ENCODE measurements at places on chromosomes 5 and 9. TPM values are rescaled to one million over a fixed set of nuclear protein-coding genes. Genes with fewer than 3 reads are reported as not detected.

GRCh38 chr5:141050622-141051520, at the start of gene PCDHB1:
TSS of gene PCDHB1 (plus strand) at chr5:141051374. CDS start at chr5:141051471, 97 bp downstream.
- H3K4me3 ChIP-seq: no peak within 1 kb of the TSS
- no peaks in the 10 kb centered on the region for H3K36me3 ChIP-seq
- H3K4me1 ChIP-seq: no peaks in the 10 kb centered on the region
- no peak within 1 kb of the TSS for H3K27ac ChIP-seq
- peaks cover 3% of the 10 kb centered on the region for H3K27me3 ChIP-seq
- DNase-seq: no peak

GRCh38 chr9:95363051-95363841, 45.7 kb upstream of the FANCC start:
- H3K27ac ChIP-seq: no peak overlapping the region
- H3K4me1 ChIP-seq: no peaks in the 10 kb centered on the region
- DNase-seq: no peak
- no peak overlapping the region for H3K4me3 ChIP-seq

GRCh38 chr5:116273448-116274242, 188.8 kb downstream of the COMMD10 start:
- H3K4me1 ChIP-seq: no peaks in the 10 kb centered on the region
- no peaks in the 10 kb centered on the region for H3K36me3 ChIP-seq
- H3K27ac ChIP-seq: no peak overlapping the region
- H3K27me3 ChIP-seq: no peaks in the 10 kb centered on the region

- no peak for DNase-seq
- H3K27ac ChIP-seq: no peak overlapping the region
- H3K4me1 ChIP-seq: no peaks in the 10 kb centered on the region
- no peak overlapping the region for H3K4me3 ChIP-seq
Observed at GRCh38 chr9:135776893-135777622, 75.1 kb downstream of the KCNT1 start.

DNA sequence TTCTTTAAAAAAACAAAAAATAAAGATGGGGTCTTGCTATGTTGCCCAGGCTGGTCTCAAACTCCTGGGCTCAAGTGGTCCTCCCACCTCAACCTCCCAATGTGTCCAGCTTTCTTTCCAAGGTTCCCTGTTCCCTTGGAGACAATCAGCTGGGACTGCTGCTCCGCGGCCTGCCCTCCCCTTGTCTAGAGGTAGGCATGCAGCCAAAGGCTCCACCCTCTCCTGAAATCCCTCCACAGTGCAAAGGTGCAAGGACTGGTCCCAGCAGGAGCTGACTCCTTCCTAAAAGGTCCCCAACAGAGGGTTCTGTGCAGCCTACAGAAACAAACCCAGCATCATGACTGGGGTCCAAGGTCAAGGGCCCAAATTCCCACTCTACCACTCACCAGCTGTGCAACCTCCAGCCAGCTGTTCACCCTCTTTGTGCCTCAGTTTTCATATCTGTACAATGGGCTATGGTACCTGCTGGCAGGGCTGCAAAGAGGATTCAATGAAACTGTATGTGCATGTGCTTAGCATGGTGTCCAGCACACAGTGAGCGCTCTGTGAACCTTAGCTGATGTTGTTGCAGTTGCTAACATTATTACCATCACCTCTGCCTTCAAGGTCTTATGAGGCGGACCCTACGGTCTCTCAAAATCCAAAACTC, 47.5 kb downstream of the BARX1 start:
- H3K27ac ChIP-seq: no peak overlapping the region
- DNase-seq: no peak
- no peak overlapping the region for H3K4me3 ChIP-seq
- H3K27me3 ChIP-seq: peaks cover 9% of the 10 kb centered on the region
- no peaks in the 10 kb centered on the region for H3K36me3 ChIP-seq

DNA sequence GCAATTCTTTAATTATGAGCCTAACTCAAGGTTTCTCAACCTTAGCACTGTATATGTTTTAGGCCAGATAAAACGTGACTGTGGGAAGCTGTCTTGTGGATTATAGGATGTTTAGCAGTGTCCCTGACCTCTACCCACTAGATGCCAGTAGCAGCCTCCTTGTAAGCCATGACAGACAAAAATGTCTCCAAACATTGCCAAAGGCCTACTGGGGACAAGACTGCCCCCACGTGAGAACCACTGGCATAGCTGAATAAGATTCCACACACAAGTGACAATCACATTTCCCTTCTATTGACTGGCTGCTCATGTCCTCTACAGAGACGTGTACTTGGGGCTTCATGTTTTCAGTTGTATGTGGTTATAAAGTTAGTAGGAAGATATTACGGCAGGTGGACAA, 55.4 kb downstream of the GOLM1 start:
- no peaks in the 10 kb centered on the region for H3K36me3 ChIP-seq
- no peak overlapping the region for H3K4me3 ChIP-seq
- DNase-seq: no peak
- H3K27ac ChIP-seq: no peak overlapping the region
- no peaks in the 10 kb centered on the region for H3K4me1 ChIP-seq

DNA sequence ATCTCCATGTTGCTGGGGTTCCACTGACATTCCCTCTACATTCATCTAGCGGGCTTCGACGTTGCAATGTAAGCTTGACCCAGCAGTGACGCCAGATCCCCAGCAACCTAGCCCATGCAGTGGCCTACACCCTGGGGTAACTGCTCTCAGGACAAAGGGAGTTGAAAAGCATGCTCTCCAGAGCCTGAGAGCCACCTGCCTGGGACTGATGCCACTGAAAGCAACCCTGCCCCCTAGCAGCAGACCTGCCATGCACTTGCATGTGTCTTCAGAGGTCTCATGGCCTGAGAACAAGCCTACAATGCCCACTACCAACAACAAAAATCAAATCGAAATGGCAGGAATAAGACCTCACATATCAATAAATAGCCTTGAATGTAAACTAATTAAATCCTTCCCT, 330.3 kb downstream of the TRIM36 start:
- H3K36me3 ChIP-seq: no peaks in the 10 kb centered on the region
- DNase-seq: no peak
- no peak overlapping the region for H3K27ac ChIP-seq
- H3K4me1 ChIP-seq: no peaks in the 10 kb centered on the region
- H3K27me3 ChIP-seq: no peaks in the 10 kb centered on the region
- H3K4me3 ChIP-seq: no peak overlapping the region

Gene DIRAS2
- not detected for polyA plus RNA-seq

DNA sequence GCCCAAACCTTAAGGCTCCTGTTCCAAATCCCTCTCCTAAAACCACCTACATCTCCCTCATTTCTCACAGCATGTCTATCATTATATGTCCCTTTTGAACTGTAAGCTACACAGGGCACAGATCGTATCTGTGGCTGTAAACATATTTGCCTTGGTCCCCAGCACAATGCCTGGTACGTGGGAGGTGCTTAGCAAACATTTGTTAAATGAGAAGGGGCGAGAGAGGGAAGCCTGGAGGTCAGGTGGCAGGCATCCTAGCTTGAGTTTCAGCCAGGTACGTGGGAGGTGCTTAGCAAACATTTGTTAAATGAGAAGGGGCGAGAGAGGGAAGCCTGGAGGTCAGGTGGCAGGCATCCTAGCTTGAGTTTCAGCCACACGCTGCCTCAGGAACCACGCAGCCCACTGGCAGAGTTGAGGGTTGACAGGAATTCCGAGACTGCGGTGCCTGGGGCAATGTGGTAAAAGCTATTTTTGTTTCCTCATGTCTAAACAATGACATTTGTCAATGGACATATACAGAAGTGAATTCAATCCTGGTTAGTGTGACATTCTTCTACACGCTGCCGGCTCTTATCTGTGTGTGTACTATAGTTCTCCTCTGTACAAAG, 113.6 kb downstream of the EFNA5 start:
- H3K36me3 ChIP-seq: no peaks in the 10 kb centered on the region
- no peaks in the 10 kb centered on the region for H3K27me3 ChIP-seq
- DNase-seq: no peak
- H3K4me1 ChIP-seq: no peaks in the 10 kb centered on the region
- no peak overlapping the region for H3K27ac ChIP-seq

DNA sequence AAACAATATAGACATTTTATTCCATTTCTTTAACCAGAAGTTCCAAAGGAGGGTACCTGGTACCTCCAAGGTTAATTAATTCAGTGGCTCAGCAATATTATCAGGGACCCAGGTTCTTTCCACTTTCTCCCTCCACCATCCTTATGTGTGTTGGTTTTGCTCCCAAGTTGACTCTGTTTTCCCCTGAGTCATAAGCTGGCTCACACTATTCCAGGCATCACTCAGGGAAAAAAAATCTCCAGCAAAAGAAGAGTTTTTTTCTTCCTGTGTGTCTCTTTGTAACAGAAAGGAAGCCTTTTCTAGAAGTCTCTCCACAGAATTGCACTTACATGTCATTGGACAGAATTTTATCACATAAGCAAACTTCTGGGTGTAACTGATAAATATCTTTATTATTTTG, 31.2 kb upstream of the GALNT10 start:
- H3K36me3 ChIP-seq: no peaks in the 10 kb centered on the region
- peaks cover 11% of the 10 kb centered on the region for H3K27me3 ChIP-seq
- H3K27ac ChIP-seq: no peak overlapping the region
- H3K4me3 ChIP-seq: no peak overlapping the region
- no peaks in the 10 kb centered on the region for H3K4me1 ChIP-seq
- DNase-seq: no peak

- DNase-seq: no peak
- H3K4me3 ChIP-seq: no peak overlapping the region
- no peaks in the 10 kb centered on the region for H3K27me3 ChIP-seq
- no peaks in the 10 kb centered on the region for H3K36me3 ChIP-seq
- no peak overlapping the region for H3K27ac ChIP-seq
Observed at GRCh38 chr9:135289081-135289491, 190.5 kb upstream of the PPP1R26 start.

Gene KIAA0825
- polyA plus RNA-seq: 0.89 TPM

Measured in CD14-positive monocyte (primary cell).